ENCODE measurements at places on chromosomes 3 and 15. TPM values are rescaled to one million over a fixed set of nuclear protein-coding genes. Genes with fewer than 3 reads are reported as not detected.

Gene CFAP161
- not detected for total RNA-seq

Gene EPHA3
- not detected for total RNA-seq

Gene IGSF11
- total RNA-seq: not detected

Gene TMC3
- not detected for total RNA-seq

Gene INSYN1
- 15.2 TPM for total RNA-seq
